ENCODE measurements at places on chromosomes 16 and 17. TPM values are rescaled to one million over a fixed set of nuclear protein-coding genes. Genes with fewer than 3 reads are reported as not detected.
A peak's percentile ranks its signal among the peaks of the same experiment; 100 is the strongest.

GRCh38 chr17:59914274-59914854 lies 21.4 kb downstream of the RPS6KB1 start:
- DNase-seq, result no peak

- peak; percentile 57 for DNase-seq
Measured at GRCh38 chr16:16014329-16015224, 65.2 kb downstream of the ABCC1 start.

- no peak for DNase-seq
Measured at GRCh38 chr17:35569405-35569804, 8.8 kb upstream of the SLFN14 start.

Gene HOXB13
- total RNA-seq, result 0.12 TPM

Gene ALKBH5
- total RNA-seq, result 123 TPM

Data from mucosa of gallbladder (tissue), 1 donor.